SJSA1 (cell line): ENCODE measurements at places on chromosomes 16 and 17. TPM values are rescaled to one million over a fixed set of nuclear protein-coding genes. Genes with fewer than 3 reads are reported as not detected.

DNA sequence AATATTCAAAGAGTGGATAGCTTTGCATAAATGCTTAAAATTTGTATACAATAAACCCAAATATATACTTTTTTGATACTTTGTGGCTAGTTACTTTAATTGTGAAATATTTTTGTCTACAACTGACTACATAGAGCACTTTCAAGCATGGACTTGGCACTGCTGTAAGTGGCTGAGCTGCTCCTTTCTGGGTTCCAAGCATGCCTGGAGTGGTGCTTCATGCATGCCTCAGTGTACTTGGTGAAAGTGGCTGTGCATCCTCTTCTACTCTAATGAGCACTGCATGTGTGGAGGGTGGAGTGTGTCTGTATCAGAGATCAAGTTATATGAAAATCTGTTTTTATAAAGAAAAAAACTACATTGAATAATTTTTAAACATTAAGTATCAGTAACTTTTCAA lies 94.1 kb downstream of the OMG start:
- DNase-seq = no peak

DNA sequence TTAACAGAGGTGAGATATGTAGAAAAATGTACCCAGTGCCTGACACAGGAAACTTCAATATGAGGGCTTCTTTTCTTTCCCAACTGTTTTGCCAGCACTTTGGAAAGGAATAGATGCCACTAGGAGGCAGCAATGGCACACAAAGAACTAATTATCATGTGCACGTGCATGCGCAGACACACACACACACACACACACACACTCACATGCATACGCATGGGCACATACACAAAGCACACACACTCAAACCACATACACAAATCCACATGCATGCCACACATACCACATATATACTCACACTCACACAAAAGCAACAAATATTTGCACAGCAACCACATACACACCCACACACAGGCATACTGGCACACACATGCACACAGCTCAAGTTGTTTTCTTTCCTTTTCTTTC lies 8.8 kb upstream of the CEP112 start:
- DNase-seq = peak; percentile 60

- DNase-seq = no peak
Measured at GRCh38 chr17:22600644-22601298, 908.4 kb downstream of the KCNJ18 start.

- no peak for DNase-seq
Measured at GRCh38 chr17:46135879-46136563, 57.2 kb downstream of the KANSL1 start.

- DNase-seq = no peak
Measured at GRCh38 chr17:40471846-40472732, 28.8 kb downstream of the IGFBP4 start.

DNA sequence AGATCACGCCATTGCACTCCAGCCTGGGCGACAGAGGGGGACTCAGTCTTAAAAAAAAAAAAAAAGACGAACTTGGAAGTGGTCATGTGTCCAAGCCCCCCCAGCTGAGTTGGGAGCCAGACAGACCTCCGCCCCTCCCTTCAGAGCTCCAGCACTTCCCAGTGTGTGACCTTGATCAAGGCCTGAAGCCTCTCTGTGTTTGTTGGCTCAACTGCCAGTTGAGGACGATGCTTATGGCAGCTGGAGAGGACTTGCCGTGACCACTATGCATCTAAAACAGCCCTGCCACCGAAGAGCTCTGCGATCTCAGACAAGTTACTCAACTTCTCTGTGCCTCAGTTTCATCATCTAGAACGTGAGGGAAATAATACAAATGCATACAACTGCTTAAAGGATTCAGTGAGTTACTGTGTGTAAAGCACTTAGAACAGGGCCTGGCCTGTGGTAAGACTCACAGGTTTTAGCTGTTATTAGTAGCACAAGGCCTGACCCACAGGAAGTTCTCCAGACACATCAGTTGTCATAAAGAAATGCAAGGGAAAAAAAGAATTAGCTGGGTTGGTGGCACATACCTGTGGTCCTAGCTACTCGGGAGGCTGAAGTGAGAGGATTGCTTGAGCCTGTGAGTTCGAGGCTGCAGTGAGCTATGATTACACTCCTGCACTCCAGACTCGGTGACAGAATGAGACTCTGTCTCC lies 7.0 kb upstream of the IL27 start:
- no peak for DNase-seq

Gene PERCC1
- not detected in 2 replicates for total RNA-seq

Gene CCL15
- not detected in 2 replicates for total RNA-seq
